ENCODE measurements at places on chromosomes 3 and 15.

GRCh38 chr15:81959196-81959595, 86.6 kb downstream of the MEX3B start:
- no peak for DNase-seq

DNA sequence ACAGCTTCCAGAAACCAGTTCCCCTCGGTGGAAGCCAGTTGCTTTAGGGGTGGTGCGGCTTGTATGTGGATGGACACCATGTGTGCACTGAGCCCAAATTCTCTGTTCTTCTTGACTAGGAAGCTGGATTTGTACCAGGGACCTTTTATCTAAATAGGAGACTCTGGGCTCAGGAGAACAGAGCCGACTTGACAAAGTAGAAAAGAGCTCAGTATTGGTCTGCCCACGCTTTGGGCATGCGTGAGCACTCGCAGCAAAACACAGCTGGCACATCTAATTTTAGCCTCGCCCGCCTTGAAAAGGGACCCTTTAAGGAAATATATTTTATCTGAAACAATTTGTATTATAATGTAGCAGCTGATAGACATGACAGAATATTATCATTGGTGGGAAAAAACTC, 1.1 kb upstream of the RBMS3 start:
- DNase-seq: no peak

DNA sequence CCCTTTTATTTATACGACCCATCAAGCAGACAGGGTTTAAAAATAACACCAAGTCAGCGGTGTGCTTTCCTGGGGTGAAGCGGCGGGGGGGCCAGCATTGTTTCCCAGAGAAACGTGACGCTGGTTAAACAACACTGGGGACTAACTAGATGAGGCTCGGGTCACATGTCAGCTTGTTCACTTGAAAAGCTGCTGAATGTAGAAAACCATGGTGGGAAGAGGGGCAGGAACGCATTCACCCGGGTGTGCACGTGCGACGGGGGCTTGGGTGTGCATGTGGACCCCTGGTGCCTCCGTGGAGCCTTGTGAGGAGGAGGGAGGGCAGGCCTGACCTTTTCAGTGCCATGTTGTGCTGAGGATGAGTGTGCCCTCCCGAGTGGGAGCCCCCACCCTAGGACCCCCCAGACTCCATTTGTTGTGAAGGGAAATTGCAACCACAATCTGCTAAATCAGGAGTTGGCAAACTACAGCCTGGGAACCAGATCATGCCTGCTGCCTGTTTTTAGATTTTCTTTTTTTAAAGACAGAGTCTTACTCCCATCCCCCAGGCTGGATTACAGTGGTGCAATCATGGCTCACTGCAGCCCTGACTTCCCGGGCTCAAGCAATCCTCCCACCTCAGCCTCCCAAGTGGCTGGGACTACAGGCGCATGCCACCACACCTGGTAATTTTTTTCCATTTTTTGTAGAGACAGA, 70.4 kb upstream of the CMTM7 start:
- DNase-seq: no peak

- no peak for DNase-seq
These were observed 313.4 kb upstream of the NECTIN3 start for GRCh38 chr3:110758208-110758607.

GRCh38 chr3:12993517-12994356, 79.5 kb downstream of the IQSEC1 start:
- no peak for DNase-seq

DNA sequence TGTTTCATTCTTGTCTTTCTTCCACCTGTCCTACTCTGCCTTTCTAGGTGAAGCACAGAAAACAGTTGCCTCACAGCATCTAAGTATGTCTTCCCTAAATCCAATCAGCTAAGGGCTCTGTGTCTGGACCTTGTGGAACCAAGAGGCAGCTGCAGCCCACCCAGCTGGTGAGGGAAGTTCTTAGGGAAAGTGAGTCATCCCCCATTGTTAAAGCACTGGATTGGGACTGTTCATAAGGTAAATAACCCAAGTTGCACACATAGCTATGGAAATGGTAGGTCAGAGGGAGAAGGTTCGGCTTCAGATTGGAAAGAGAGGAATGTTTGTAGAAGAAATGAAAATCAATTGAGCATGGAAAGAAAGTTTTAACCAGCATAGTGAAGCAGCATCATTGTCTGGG, 18.0 kb upstream of the ARNT2 start:
- no peak for DNase-seq

GRCh38 chr3:39277893-39278615, 1.8 kb downstream of the CX3CR1 start:
- no peak for DNase-seq

DNA sequence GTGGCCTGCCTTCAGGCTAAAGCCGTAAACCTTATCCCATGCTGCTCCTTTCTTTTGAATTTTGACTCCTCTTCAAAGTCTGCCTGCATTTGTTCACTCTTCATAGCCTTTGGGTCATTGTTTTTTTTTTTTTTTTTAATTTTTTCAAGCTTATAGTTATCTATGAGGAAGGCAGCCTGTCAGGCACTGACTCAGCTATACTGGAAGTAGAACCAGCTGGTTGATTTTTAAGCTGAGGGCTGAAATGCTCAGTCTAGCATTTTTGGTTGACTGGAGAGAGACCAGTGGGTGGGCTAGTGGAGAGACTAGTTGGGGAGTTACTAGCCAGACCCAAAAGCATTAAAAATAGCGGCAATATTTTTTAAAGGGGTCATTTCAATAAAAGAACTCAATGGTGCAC, 44.1 kb downstream of the C3orf20 start:
- DNase-seq: no peak

- DNase-seq: no peak
These were observed 30.4 kb upstream of the LIMD1 start for GRCh38 chr3:45564172-45564571.

DNA sequence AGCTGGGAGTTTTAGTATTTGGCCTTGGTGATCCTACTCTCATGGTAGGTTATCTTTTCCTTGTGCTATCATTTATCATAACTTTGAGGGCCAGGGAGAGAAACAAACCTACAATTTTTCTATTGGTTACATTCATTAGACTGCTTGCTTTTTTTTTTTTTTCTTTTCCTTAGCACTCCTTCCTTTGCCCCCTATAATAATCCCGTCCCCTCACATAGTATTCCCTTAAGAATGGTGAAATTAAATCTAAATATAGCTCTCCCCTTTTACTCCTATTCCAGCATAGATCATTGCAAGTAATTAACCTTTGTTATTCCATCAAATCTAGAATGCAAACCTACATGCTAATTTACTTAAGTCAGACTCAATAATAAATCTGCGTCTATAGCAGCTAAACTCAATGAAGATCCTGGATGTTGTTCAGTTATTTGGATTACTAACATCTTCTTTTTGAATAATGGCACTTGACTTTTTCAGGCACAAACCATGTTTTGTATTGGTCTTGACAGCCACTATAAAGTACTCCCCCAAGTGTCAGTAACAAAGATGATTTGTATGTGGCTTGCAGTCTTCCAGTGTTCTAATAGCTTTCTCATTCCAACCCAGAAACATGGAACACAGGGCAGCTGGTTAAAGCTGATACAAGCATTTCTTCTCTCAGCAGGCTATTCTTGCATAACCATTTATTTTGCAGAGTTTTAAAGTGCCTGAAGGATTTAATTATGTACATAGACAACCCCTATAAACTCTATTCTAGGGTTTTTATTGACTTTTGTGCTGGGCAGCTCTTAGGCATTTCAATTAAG, 420.6 kb downstream of the MECOM start:
- no peak for DNase-seq

DNA sequence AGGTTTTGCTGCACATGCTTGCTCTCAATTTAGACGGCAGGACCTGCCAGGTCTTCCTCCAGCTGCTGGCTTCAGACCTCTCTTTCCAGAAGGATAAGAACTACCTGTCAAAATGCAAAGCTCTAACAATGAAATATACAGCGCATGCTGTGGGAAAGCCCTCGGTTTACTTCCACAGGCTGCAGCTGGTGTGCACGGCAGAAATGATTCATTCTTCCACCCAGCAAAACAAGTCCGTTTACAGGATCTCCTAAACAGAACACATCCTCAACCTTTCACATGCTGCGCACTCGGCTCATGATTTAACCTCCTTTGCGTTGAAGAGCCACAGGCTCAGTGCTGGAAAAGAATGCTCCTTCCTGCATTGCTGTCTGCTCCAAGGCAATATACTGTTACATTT, 92.4 kb upstream of the WNT5A start:
- no peak for DNase-seq

DNA sequence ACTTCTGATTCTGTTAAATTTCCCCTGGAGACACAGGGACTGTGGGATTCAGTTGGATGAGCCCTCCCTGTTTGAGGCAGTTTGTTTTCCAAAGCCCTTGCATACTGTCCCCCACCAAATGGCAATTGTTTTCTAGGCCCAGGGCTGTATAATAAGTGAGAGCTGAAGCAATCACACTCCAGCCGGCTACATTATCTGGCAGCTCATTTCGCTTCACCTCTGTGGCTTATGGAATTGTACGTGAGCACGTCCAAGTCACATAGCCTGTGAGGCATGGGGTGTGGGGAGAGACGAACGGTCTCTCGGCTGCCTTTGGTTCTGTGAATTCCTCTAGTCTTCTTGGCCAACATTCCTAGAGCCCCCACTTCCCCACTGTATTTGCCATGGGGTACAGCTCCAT, 10.7 kb downstream of the RBP2 start:
- DNase-seq: no peak

- DNase-seq: no peak
These were observed 13.1 kb downstream of the RASA2 start for GRCh38 chr3:141499965-141500364.

DNA sequence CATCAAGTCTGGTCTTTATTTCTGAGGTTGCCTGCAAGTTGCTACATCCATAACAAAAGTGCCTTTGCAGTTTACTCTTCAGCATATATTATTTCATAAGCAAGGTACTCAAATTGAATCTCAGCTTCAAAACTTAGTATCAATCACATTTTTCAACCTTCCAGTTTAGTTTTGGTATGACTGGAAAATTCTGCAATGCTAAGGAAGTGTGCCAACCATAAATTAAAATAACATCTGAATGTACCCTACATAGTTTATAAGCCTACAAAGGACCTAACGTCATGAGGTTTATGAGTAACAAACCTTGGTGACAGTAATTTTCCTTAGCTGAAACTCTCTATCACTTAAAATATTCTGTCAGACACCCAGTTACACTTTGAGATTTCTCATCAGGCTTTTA, 62.8 kb downstream of the THBS1 start:
- no peak for DNase-seq

DNA sequence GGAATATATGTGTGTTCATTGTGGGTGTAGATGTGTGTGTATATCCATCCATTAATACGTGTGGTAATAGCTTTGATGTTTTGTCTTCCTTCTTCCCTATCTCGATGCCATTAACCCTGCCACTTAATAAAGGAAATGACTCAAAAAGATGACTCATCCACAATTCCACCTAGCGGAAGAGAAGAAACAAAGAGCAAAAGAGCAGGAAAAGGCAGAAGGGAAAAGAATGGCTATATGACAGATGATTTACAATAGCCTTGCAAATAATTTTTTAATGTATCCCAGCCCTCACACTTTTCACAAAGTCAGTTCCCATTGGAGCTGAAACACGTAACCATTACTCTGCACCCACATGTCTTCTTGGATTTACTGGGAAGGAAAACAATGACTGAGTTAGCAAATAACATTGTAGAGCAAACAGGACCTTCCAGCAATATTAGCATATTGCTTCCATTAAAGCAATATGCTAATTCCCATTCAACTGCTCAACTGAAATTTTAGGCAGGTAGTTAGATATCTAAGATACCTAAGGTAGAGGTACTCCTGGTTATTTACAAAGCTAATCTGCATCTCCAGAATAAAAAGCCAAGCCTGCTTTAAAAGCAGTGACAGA, 197.2 kb downstream of the KCNAB1 start:
- DNase-seq: no peak

DNA sequence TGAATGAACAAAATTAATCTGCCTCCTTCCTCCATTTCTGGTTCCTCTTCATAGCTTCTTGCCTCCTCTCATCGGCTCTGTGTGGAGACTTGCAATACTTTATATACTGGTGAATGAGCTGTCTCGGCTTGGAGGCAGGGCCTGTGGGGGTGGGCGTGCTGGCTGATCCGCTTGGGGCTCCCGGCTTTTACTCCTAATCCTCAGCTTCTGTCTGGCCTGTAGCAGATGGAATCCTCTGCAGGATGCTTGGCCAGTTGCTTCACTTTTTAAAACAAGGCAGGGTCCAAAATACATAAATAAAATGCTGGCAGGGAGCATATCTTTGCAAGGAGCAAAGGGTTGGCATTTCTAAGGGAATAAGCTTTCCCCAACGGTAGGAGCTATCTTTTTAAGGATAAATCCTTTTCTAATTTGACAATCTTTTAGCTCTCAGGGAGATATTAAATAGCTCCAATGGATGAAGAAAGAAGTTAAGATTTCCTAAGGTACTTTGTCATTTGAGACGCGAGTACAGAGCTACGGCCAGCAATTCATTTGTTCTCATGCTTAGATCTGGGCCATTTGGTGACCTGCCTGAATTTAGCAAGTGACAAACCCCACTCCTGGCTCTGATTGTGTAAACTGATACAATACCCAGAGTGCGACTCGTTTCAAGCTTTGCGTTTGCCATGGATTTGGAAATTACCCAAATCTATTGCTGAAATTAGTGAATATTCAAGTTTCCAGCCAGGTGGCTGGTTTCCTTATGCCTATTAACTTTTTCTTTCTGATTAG, 18.9 kb downstream of the SV2B start:
- peak; percentile 2 for DNase-seq

- DNase-seq: no peak
These were observed 293.4 kb upstream of the MME start for GRCh38 chr3:154786724-154787123.

DNA sequence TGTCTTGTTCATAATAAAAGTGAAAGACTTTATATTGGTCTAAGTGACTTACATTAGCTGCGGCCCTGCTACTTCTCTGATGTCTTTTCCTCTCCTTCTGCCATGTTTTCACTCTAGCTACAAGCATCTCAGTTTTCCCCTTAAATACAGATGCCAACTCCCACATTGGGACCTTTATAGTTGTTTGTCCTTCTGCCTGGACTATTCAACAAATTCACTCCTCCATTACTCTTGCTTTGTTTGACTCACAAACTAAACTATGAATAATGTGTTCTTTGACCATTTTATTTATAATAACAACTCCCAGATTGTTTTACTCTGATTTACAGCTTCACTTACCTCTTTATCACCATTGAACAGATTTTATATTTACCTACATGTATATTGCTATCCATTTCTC, 1369.9 kb downstream of the SI start:
- no peak for DNase-seq

DNA sequence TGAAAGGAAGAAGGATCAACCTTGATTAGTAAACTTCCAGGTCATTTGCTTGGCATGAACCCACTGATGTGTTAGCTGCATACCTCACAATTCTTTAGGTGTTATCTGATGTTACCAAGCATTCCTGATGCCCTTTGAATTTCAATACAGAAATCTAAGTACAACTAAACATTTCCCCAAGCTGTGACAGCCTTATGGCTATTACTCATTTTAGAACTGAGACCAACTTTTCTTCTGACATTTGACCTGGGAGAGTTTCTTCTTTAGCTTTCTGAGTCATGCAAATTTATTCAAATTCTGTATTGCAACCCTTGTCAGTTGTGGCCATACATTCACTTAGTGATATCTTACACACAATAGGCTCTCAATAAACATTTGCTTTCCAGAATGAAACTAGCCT, 124.3 kb downstream of the TIGIT start:
- DNase-seq: no peak

GRCh38 chr3:134483195-134483900, 2.4 kb downstream of the ANAPC13 start:
- no peak for DNase-seq

GRCh38 chr3:45687828-45688193, 1.4 kb upstream of the SACM1L start:
- DNase-seq: no peak

- DNase-seq: no peak
These were observed 40.5 kb downstream of the FILIP1L start for GRCh38 chr3:100073714-100074307.
